NCI-H1436 treated with DMSO at 0.1 percent for 48 hours (cell line): ENCODE measurements at places on chromosomes 7 and 10.

- no peak for DNase-seq
These were observed 4.6 kb downstream of the AZGP1 start for GRCh38 chr7:99971242-99971641.

GRCh38 chr10:103578782-103579382 lies 85.4 kb downstream of the NEURL1 start:
- no peak for DNase-seq

DNA sequence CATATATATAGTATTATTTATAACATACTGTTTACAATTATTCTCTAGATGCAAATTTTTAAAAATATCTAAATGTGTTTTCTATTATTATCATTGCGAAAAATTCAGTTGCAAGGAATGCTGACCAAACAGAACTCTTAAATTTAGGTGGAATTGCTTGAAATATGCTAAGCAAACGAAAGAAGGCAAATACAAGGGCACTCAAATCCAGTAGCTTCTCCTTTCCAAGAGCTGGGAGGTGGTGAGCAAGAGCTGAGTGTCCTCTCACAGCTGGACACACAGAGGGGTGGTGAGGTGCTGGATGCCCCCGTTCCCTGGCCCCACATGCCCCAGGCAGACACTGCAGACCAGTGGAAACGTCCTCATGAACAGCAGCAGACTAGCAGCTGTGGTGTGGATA lies 166.0 kb downstream of the TAX1BP1 start:
- no peak for DNase-seq

DNA sequence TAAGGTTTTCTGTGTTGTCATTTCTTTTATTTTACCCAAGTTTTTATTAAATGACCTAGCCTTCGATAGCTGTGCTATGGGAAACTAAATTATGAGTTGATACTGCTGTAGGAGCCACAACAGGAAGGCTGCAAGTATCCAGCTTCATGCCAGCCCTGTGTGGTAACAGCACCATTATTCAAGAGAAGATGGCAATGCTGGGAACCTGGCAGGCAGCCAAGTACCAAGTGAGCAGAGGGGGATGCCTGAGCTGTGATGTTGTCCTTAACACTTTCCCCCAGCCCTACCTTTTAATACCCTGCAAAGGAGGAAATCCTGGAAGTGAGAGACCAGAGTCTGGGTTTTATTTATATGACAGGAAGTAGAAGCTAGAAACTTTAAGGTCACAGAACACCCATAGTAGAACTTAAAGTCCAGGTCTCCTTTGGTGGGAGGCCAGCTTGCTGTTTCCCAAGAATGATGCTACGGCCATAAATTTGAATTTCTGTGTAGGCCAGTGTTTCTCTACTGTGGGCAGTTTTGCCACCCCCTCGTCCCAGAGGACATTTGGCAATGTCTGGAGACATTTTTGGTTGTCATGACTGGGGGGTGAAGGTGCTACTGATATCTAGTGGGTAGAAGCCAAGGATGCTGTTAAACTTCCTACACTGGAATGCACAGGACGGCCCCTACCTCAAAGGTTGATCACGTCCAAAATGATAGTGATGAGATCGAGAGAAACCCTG lies 9.2 kb upstream of the ATXN7L1 start:
- DNase-seq: no peak

DNA sequence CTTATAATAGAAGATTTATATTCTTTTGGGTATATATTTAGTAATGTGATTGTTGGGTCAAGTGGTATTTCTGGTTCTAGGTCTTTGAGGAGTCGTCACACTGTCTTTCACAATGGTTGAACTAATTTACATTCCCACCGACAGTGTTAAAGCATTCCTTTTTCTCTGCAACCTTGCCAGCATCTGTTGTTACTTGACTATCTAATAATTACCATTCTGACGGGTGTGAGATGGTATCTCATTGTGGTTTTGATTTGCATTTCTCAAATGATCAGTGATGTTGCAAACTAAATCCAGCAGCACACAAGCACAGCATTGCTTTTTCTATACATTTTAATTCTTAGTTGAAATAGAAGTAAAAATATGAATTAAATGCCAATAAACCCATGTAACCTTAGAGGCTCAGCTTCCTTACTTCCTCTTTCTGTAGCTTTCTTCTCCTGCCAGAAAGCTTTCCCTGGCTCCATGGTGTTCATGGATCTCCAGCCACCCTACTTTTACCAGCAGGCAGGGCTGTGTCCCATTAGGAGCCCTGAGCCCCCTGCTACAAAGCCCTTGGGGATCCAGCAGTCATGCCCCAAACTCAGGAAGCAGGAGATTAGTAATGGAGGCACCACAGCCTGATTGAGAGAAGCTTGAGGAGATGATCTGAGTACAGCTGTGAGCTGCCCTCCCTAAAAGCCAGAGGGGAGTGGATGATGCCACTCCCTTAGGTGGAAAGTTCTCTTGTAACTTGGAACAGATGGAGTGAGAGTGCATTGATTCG lies 158.6 kb downstream of the TMEM178B start:
- no peak for DNase-seq

DNA sequence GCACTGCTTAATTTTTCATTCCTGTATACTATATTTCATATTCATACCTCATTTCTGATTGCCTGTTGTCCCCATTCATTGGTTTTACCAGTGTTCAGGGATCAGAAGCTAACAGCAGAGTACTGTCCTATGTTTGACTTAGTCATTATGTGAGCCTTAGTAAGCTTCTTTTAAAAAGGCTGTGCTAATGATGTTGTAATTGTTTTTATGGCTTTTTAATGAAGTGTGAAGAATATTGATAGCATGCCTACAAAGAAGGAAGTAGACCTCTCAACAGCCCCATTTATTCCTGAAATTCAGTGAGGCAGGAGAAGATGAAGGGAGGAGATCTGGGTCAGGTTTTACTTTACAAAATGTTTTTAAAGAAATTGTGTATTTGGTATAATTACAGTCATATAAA lies 61.7 kb downstream of the AGK start:
- DNase-seq: no peak

DNA sequence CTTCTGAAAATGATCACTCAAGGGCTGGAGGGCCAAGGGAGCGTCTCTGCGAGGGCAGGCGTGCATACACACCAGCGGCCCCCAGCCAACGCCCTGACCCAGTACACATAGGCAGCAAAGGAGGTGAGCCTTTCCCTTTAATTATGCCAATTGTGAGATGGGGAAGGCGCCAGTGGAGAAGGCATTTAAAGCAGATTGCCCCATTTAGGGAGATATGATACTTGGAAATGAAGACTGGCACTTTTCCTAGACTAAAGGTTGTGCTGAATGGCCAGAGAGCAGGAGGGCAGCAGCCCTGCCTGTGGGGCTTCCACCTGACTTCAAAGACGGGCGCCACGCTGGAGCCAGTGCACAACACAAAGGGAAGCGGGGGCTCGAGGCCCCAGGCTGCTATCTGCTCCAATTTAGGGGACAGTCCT lies 24.1 kb downstream of the HIPK2 start:
- no peak for DNase-seq

GRCh38 chr10:59098831-59099452 lies 77.5 kb upstream of the PHYHIPL start:
- DNase-seq: no peak

GRCh38 chr10:75408911-75409885 lies 7.6 kb upstream of the ZNF503 start:
- peak; percentile 36 for DNase-seq

GRCh38 chr7:79872176-79872575 lies 262.5 kb upstream of the GNAI1 start:
- DNase-seq: no peak

DNA sequence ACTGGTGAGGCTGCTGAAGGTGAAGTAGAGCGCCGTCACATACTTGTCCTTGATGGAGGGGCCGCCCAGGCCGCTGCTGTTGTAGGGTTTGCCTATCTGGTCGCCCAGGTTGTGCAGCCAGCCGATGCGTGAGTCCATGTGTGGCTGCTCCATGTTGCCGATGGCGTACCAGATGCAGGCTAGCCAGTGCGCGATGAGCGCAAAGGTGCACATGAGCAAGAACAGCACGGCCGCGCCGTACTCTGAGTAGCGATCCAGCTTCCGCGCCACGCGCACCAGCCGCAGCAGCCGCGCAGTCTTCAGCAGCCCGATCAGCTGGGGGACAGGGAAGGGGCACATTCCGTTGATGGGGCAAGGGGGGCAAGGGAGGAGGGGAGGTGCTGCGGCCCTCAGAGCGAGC lies 26.6 kb downstream of the KCNH2 start:
- DNase-seq: no peak

- DNase-seq: peak; percentile 72
These were observed 1227.6 kb downstream of the TYW1 start for GRCh38 chr7:68224041-68224741.

DNA sequence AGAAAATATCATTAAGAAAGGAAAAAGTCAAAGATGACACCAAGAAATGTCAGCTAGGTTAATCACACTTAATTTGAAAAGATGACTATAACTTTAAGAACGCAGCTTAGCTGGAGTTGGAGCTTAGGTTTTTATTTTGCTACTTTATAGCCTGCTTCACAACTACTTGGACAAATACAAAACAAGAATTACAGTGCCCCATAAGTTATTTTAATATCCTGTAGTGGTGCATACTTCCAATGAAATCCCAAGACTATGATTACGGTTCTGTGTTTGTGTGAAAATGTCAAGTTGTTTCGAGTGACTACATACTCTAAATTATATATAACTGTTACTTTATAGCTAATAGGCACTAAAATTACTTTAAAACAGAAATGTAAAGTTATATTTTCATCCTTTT lies 244.6 kb upstream of the MGMT start:
- DNase-seq: no peak
